NCI-H2081 treated with DMSO at 0.1 percent for 48 hours (cell line): ENCODE measurements at places on chromosomes 1 and 21.

- DNase-seq = no peak
Observed at GRCh38 chr1:64624218-64624713, 120.6 kb upstream of the RAVER2 start.

- no peak for DNase-seq
Observed at GRCh38 chr1:180539136-180539535, 19.6 kb upstream of the OVAAL start.

DNA sequence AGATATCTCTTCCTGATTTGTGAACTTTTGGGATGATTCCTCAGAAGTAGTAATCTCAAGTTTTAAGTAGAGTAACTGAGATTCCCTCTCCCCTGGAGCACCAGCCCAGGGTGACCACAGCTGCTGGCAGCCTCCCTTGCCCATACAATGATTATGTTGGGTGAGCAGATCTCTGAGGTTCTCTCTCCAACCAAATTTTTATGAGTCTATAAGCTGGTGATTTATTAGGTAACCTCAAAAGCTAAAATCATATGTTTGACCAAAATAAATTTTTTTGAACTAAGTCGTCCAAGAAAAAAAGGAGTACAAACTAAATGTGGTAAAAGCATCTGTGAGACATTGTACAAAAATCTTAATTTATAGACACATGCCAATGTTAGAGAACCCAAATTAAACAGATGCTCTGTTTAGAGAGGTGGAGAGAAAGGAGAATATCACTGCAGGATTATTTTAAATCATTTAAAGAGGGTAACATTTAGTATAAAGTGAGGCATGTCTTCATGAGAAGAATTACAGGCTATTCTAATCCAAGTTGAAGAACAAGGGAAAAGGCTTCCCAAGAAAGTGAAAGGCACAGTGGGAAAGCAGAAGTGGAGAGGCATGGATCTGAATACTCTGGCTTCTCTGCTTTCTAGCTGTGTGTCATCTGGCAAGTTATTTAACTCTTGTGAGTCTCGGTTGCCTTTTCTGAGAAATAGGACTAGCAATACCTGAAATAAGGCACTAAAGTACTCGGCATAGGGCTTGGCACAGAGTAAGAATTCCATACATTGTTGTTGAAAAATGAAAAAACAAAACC, 2.5 kb downstream of the AKNAD1 start:
- no peak for DNase-seq

- DNase-seq = no peak
Observed at GRCh38 chr1:19668888-19669287, 4.2 kb downstream of the HTR6 start.

DNA sequence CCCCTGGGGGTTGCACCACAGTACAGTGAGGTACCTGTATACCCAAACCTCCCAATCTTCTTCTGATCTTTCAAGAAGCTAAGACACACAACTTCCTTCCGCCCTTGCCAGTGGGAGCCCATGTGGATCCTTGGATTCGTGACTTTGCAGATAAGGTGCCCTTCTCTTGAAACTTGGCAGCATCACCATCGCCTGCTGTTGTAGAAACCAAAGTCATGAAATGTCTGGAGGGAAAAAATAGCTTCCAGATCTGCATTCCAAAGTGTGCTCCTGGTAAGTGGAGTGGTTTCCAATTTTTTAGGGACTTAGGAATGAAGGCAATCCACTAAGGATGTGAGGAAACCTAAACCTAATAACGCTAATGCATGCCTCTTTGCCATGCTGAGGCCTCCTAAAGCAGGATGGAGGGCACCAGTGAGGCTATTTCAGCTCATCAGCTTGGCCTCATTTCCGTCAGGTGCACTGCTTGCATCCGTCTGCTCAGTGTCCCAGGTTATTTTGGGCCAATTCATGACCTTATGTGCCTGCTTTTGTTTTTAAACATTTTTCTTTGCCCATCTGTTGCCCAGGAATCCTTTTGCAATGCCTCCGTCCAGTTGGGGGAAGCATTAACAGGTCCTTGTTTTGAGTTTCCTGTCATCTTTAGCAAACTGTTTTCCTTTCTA, 8.2 kb upstream of the EFHD2 start:
- no peak for DNase-seq

- DNase-seq = no peak
Observed at GRCh38 chr1:6868660-6869380, 83.6 kb downstream of the CAMTA1 start.

DNA sequence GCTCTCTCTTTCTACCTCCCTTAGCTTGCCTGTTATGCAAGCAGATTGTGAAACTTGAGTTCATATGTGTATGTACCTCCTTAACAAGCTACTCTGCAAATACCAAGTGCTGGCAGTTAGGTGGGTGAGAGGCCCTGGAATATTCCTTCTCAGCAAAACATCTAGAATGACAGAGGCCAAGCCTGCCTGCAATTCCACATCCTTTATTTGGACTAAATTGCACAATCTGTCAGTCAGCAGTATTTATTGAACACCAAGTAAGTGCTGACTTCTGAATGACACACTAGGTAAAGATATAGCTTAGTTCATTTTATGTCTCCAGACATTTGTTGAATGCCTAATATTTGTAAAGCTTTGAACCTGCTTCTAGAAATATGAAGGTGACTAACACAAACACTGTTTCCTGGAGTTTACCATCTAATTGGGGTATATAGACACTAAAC, 87.5 kb downstream of the RGL1 start:
- no peak for DNase-seq

- DNase-seq = no peak
Observed at GRCh38 chr1:1436630-1437032, 1.1 kb downstream of the VWA1 start.

DNA sequence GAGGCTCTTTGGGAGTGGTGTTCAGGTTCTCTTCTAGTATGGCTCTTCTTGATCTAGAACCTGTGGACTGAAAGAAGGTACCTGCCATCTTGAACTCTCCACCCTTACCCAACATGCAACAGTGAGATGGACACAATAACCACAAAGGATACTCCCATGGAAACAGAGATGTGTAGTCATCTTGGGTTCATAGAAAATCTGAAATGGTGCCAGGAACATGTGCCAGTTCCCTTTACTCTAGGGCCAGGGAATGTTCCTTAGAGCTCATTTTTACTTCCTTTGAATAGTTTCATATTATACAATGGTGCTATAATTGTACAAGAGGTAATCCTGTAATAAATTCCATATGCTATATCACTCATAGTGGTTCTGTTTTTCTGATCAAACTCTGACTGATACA, 13.2 kb upstream of the SCYL3 start:
- no peak for DNase-seq

- DNase-seq = no peak
Observed at GRCh38 chr1:222114536-222115156, 372.8 kb upstream of the DUSP10 start.

GRCh38 chr1:178644308-178645120, 80.5 kb upstream of the RALGPS2 start:
- no peak for DNase-seq

DNA sequence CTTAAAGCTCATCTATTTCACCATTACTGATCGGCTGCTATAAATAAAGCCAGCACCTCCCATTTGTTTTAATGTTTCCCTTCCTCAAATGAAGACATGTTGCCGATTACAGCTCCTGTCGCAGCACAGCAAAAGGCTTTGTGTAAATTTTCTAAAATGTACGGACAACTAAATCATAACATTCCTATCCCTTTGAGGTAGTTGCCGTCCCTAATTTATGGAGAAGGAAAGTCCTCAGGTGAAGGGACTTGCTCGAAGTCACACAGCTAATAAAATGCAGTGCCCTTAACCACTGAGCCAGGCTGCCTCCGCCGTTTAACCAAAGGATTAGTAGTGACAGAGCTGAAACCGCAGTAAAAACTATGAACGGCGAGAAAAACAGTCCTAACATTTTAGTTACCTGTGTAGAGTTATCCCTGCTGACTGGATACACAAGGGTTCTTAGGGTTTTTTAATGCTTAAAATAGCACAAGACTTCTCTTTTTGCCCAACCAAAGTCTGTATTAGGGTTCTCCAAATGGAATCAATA, 871 bp downstream of the PINK1 start:
- DNase-seq = no peak

DNA sequence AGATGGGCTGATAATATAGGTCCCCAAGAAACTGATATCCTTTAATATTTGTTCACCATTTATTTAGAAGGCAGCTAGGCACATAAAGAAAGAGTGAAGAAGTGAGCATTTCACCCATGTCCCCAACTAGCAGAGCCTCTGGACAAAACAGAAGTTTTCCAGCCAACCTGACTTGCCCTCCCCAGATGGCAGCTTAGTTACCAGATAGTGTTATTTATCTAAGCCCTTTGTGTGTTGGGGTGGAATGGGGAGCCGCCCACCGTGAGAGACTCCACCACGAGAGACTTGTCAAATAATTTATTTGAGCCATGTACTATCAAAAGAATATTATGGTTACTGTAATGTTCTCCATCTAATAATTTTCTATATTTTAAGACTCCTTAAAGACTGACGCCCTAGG, 54.9 kb upstream of the C1orf198 start:
- DNase-seq = no peak

- no peak for DNase-seq
Observed at GRCh38 chr1:223670458-223671159, 5.1 kb upstream of the CAPN8 start.

DNA sequence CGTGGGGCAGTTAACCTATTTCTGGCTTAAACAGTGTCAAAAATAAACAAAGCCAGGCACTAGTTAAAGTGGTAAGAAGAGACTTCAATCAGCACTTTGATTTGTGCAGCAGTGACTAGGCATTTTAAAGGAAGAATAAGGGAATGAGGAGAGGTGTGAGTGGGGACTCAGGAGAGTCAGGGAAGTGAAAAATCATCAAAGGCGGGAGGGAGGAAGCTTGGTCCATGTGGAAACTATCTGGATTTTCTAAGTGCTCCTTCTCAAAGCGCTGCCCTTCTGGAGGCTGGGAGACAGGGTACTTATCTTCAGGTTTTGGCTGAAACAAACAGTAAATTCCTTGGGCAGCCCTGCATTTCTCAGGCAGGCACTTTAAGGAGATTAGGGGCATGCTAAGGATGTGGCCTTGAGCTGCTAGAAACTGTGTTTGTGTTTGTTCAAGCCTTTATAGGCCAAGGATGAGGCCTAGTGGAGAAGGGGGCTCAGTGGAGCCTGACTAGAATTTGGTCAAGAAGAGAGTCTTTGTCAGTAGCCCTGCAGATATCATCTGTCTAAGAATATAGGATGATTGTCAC, 486.5 kb downstream of the SIPA1L2 start:
- no peak for DNase-seq

GRCh38 chr1:165896277-165896676, 68.9 kb downstream of the UCK2 start:
- no peak for DNase-seq
